Endothelial cell of umbilical vein (primary cell): ENCODE measurements at places on chromosomes 3 and 15. TPM values are rescaled to one million over a fixed set of nuclear protein-coding genes. Genes with fewer than 3 reads are reported as not detected.

The POLR2M gene
- 42.5 and 50.6 TPM in 2 replicates for total RNA-seq

The ADCY5 gene
- not detected in 2 replicates for total RNA-seq

The NECTIN3 gene
- 26.9 and 32.6 TPM in 2 replicates for total RNA-seq

The TTLL13 gene
- not detected in 2 replicates for total RNA-seq

The LRRN1 gene
- total RNA-seq = not detected in 2 replicates

The TUSC7 gene
- not detected in 2 replicates for total RNA-seq

The USP50 gene
- total RNA-seq = not detected in 2 replicates

The SAMMSON gene
- not detected in 2 replicates for total RNA-seq

The SCG5 gene
- total RNA-seq = 2.1 and 3.3 TPM in 2 replicates

The MYO5A gene
- total RNA-seq = 87.9 and 91.9 TPM in 2 replicates

The ROBO2 gene
- 0.23 TPM in 1 of 2 replicates, not detected in the other for total RNA-seq

The DGKG gene
- not detected in 2 replicates for total RNA-seq

The CYP11A1 gene
- not detected in 2 replicates for total RNA-seq

The IGSF10 gene
- not detected in 2 replicates for total RNA-seq
